AG08395 (cell line): ENCODE measurements at places on chromosomes 1 and 21.

DNA sequence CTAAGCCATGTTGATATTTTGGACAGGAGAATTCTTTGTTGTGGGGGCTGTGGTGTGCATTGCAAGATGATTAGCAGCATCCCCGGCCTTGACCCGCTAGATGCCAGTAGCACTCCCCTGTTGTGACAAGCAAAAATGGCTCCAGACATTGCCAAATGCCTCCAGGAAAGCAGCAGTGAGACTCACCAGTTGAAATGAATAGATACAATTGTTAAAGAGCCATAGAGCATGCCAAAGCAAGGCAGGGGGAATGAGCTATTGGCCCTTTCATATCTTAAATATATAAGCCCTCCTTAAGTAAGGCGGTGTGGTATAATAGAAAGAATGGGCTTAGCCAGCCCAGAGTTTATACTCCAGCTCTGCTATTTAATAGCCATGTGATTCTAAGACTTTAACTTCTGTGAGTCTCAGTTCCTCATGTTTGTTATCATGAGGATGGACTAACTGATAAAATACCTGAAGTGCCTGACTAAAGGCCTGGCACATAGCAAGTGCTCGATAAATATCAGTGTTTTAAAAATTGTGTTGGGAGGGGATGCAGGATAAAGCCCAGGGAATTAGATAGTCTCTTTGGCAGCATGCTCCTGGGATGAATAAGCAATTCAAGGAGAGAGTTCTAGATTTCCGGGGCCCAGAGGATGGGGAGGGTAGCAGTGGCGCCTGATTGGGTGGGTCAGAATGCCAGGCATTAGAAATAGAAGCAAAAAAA, 21.1 kb upstream of the RGS4 start:
- DNase-seq: no peak

- DNase-seq: no peak
These were observed 464 bp upstream of the RNASEL start for GRCh38 chr1:182589520-182589919.

- no peak for DNase-seq
These were observed 468.8 kb downstream of the USP25 start for GRCh38 chr21:16198546-16198945.

GRCh38 chr1:150484431-150484830, 2.8 kb upstream of the TARS2 start:
- peak; percentile 47 for DNase-seq
